ENCODE measurements at places on chromosomes 3 and 15. TPM values are rescaled to one million over a fixed set of nuclear protein-coding genes. Genes with fewer than 3 reads are reported as not detected.

MUSTN1 gene
- total RNA-seq, result 2.0 TPM

DNA sequence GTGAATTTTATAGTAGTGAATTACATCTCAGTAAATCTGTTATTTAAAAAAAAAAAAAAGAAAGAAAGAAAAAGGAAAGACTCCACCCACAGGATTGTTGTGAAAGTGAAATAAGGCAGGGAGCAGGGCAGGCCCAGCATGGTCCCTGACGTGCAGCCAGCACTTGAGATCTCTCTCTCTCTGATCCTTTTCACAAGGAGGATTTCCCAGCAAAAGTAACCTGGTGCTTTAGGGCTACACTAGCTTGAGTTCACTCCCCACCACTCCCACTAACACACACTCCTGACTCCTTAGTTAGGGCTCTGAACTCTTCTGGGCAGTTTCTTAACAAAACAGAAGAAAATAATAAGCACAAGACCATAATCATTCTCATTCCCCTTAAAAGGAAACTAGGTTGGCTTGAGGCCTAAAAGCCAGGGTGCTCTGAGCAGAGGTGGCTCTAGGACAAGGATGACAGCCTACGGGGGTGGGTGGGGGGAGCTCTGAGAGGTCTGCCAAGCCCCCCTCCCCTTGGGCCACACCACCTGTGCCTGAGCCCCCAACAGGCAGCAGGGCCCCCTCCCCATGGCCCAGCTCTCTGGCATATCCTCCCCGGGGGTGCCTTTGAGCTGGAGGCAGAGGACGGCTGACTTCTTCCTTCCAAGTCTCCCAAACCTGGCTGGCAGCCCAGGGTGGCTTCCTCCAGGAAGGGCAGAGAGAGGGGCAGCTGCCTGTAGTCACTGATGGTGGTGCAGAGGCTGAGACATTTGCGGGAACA is 856 bp downstream of the TMEM40 start:
- H3K27ac ChIP-seq, result no peak overlapping the region
- H3K4me3 ChIP-seq, result no peak overlapping the region
- H3K27me3 ChIP-seq, result no peaks in the 10 kb centered on the region

- peak overlapping the region; percentile 20 for H3K27ac ChIP-seq
- no peak overlapping the region for H3K4me3 ChIP-seq
- peak; percentile 86 for DNase-seq
- H3K4me1 ChIP-seq, result peaks cover 26% of the 10 kb centered on the region
- no peaks in the 10 kb centered on the region for H3K36me3 ChIP-seq
- no peaks in the 10 kb centered on the region for H3K27me3 ChIP-seq
Measured at GRCh38 chr3:159619341-159619885, 369.2 kb upstream of the IL12A start.

- no peaks in the 10 kb centered on the region for H3K36me3 ChIP-seq
- H3K27ac ChIP-seq, result no peak overlapping the region
- peaks cover 29% of the 10 kb centered on the region for H3K4me1 ChIP-seq
- no peak for DNase-seq
- no peak overlapping the region for H3K4me3 ChIP-seq
- no peaks in the 10 kb centered on the region for H3K27me3 ChIP-seq
Measured at GRCh38 chr3:134941820-134942219, 146.8 kb downstream of the EPHB1 start.

DNA sequence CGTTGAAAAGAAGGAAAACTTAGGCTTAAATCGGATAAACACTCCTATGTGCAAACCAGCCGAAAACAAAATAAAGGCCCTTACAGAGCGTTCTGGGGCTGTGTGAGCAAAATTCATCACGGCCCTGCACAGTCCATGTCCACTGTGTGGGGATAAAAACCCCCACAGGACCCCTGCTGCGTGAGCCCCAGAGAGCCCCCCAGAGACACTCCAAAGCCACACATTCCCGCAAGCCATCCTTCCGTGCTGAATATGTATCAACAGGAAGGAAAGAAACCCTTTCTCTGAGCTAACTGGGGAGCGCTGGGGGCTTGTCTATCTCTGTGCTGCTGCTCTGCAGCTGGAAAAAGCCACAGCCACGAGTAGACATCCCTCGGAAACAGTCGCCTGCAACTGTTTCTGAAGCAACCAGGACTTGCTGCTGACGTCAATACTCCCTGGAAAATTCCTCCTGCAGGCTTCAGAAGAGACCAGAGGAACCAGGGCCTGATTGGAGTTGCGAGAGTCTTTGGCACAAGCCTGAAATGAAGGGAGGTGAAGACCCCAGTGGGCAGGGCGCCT is 72.7 kb downstream of the NUP210 start:
- H3K4me1 ChIP-seq, result peaks cover 65% of the 10 kb centered on the region
- peak overlapping the region; percentile 89 for H3K27ac ChIP-seq
- DNase-seq, result peak; percentile 74
- peak overlapping the region; percentile 8 for H3K4me3 ChIP-seq
- H3K36me3 ChIP-seq, result peaks cover 6% of the 10 kb centered on the region

TGM4 gene
- total RNA-seq, result 0.04 TPM

DNA sequence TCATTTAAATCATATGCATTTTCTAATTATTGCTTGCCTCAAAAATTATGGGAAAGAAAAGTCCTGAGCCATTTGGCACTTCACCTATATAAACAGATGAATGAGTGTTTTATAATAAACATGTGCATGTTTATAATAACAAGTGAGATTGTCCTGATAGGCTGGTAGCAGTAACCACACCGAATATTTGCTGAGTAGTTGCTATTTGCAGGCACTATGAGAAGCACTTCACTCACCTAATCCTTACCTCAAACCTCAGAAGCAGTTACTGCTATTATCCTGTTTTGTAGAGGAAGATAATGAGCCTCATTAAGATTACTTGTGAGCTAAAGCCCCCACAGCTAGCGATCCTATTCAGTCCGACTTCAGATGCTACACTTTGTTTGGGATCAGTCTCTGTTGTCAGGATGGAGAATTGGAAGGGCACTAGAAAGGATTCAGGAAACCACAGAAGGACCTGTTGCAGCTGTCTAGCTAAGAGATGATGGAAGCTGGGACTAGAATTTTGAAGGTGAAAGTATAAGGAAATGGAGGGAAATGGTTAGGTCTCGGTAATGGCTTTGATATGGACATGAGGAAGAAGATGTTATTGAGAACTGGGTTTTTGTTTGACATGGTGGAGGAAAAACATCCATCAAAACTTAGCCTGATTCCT is 28.4 kb upstream of the MAGI1 start:
- H3K4me1 ChIP-seq, result peaks cover 23% of the 10 kb centered on the region
- DNase-seq, result peak; percentile 82
- H3K27me3 ChIP-seq, result no peaks in the 10 kb centered on the region
- peak overlapping the region; percentile 50 for H3K27ac ChIP-seq
- no peaks in the 10 kb centered on the region for H3K36me3 ChIP-seq

DNA sequence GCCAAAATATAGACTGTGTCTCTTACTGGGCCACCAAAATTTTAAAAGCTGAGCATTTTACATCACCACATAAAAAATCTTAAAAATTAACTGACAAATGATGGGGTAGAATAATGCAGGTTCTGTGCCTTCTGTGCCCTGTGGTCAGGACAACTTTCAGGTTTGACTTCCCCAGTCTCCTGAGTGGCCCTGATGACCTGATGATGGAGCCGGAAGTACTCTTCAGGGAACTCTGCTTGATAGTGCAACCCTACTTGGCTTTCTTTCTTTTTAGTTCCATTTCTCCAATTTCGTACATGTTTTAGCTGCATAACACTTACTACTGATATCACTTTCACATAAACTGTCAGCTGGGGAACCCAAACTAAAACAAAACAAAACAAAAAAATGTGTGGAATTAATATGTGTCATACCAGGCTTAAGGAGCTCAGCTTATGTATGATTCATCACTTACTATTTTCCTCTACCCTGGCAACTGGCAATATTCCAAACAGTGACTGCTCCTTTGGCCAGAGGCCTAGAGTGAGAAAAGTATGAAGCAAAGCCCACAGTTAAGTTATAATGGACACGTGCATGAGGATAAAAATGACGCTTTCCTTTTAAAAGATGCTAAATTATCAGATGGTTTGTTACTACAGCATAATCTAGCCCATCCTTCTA is 194.3 kb downstream of the BCHE start:
- no peaks in the 10 kb centered on the region for H3K27me3 ChIP-seq
- no peak overlapping the region for H3K4me3 ChIP-seq
- H3K27ac ChIP-seq, result no peak overlapping the region
- DNase-seq, result no peak
- H3K4me1 ChIP-seq, result no peaks in the 10 kb centered on the region

ATP10A gene
- total RNA-seq, result 0.59 TPM

ELL3 gene
- 5.1 TPM for total RNA-seq

TRPM1 gene
- not detected for total RNA-seq

REC114 gene
- not detected for total RNA-seq

DNA sequence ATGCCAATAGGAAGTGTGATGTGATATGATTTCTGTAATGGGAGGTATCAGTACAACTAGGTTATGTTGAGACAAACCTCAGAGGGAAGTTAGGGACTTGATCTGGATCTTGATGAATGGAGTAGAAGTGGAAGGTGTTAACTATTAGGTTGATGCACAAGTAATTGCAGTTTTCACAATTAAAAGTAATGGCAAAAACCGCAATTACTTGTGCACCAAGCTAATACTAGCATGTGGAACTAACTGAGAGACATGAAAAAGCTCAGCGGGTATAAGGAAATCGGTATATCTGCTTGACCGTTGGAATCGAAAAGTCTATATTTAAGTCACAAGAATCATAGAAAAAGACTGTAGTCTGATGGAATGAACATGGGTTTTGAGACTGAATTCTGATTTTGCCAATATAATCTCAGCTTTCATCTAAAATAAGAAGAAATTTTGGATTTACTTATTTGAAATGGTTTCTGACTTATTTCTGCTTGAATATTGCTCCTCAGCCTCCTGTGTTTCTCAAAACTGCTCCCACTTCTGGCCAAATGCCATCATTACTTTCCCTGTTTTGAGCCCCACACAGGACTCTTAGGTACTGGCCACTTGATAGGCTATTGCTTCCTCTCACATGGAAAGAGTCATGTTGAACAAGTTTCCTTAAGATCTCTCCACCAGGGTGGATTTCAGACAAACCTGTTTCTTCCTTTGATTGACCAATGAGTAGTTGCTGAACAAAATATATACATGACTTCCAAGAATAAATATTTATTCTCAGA is 271.5 kb upstream of the COL8A1 start:
- H3K27me3 ChIP-seq, result no peaks in the 10 kb centered on the region
- H3K27ac ChIP-seq, result no peak overlapping the region
- H3K4me1 ChIP-seq, result no peaks in the 10 kb centered on the region
- DNase-seq, result peak; percentile 29
- no peak overlapping the region for H3K4me3 ChIP-seq

GOLGA8G gene
- not detected for total RNA-seq

DNA sequence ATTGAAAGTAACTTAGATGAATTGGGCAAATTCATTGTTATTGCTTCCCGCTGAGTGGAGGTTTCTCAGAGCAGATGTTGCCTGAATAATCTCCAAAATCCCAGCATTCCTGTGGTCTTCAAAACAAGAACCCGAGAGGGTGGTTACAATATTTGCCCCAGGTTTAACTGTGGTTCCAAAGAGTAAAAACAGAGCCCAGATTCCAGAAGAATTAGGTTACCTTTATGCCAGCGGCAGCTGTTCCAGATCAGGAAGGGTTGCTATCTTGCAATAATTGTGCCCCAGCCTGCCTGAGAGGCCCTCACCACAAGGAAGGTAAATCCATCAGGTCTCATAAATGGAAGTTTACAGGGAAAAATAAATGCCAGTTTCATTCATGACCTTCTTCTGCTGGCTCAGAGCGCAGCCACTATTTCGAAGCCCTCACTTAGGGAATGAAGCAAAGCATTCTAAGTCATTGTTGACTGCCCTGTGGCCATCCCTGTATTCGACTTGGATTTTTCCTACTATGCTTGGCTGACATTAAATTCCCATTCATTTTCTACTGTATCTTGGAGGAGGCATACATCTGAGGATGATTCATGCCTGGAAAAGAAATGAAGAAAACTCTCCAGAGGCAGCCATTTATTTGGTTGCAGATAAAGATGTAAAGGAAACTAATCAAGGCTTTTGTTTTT is 54.6 kb downstream of the SSUH2 start:
- no peaks in the 10 kb centered on the region for H3K4me1 ChIP-seq
- H3K27me3 ChIP-seq, result no peaks in the 10 kb centered on the region
- no peak overlapping the region for H3K27ac ChIP-seq
- no peak for DNase-seq

- H3K27ac ChIP-seq, result no peak overlapping the region
- H3K4me1 ChIP-seq, result no peaks in the 10 kb centered on the region
- no peak overlapping the region for H3K4me3 ChIP-seq
- H3K36me3 ChIP-seq, result no peaks in the 10 kb centered on the region
- no peaks in the 10 kb centered on the region for H3K27me3 ChIP-seq
Measured at GRCh38 chr15:42932833-42933515, 12.4 kb upstream of the TTBK2 start.

SKOR1 gene
- 0.09 TPM for total RNA-seq

GRK7 gene
- not detected for total RNA-seq

GRCh38 chr15:23687143-23687470 is at the start of gene NDN:
NDN (minus strand) TSS chr15:23687305; CDS start chr15:23687217, 88 bp downstream.
- H3K36me3 ChIP-seq, result no peaks in the 10 kb centered on the region
- H3K4me3 ChIP-seq, result peak within 1 kb of the TSS; percentile 64
- H3K4me1 ChIP-seq, result peaks cover 10% of the 10 kb centered on the region
- peak; percentile 86 for DNase-seq

DNA sequence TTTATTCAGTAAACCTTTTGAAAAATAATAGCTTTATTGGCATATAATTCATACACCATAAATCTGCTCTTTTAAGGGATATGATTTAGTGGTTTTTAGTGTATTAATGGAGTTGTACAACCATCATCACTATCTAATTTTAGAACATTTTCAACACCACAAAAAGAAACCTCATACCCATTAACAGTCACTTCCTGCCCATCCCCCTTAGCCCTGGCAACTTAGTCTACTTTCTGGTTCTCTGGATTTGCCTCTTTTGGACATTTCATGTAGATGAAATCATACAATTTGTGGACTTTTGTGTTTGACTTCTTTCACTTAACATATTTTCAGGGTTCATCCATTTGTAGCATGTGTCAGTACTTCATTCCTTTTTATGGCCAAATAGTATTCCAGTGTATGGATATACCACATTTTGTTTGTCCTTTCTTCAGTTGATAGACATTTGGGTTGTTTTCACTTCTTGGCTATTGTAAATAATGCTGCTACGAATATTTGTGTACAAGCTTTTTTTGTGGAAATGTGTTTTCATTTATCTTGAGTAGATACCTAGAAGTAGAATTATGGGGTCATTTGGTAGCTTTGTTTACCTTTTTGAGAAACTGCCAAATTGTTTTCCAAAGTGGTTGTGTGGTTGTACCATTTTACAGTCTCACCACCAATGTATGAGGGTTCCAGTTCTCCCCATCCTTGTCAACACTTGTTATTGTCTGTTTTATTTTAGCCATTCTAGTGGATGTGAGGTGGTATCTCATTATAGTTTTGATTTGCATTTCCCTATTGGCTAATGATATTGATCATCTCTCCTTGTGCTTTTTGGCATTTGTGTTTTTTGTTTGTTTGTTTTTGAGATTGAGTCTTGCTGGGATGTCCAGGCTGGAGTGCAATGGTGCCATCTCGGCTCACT is 45.8 kb downstream of the SMAD3 start:
- no peak for DNase-seq
- H3K4me3 ChIP-seq, result no peak overlapping the region
- H3K27me3 ChIP-seq, result no peaks in the 10 kb centered on the region
- H3K4me1 ChIP-seq, result peaks cover 5% of the 10 kb centered on the region
- H3K36me3 ChIP-seq, result peaks cover 5% of the 10 kb centered on the region

AHSG gene
- not detected for total RNA-seq

GRCh38 chr3:120470870-120471269 is 20.1 kb upstream of the FSTL1 start:
- H3K36me3 ChIP-seq, result no peaks in the 10 kb centered on the region
- peaks cover 14% of the 10 kb centered on the region for H3K4me1 ChIP-seq
- no peaks in the 10 kb centered on the region for H3K27me3 ChIP-seq
- H3K4me3 ChIP-seq, result no peak overlapping the region
- no peak overlapping the region for H3K27ac ChIP-seq
- DNase-seq, result no peak

FAM81A gene
- total RNA-seq, result 0.41 TPM

All from neural progenitor cell (in vitro differentiated cells).